ENCODE measurements at places on chromosomes 7 and 10. TPM values are rescaled to one million over a fixed set of nuclear protein-coding genes. Genes with fewer than 3 reads are reported as not detected.
A peak's percentile ranks its signal among the peaks of the same experiment; 100 is the strongest.

- no peak for DNase-seq
Measured at GRCh38 chr10:24802378-24802777, 78.7 kb upstream of the ARHGAP21 start.

- peak; percentile 53 for DNase-seq
Measured at GRCh38 chr10:85786401-85786899, 580.1 kb downstream of the GRID1 start.

- DNase-seq = no peak
Measured at GRCh38 chr10:133039803-133040165, 47.9 kb upstream of the ADGRA1 start.

DNA sequence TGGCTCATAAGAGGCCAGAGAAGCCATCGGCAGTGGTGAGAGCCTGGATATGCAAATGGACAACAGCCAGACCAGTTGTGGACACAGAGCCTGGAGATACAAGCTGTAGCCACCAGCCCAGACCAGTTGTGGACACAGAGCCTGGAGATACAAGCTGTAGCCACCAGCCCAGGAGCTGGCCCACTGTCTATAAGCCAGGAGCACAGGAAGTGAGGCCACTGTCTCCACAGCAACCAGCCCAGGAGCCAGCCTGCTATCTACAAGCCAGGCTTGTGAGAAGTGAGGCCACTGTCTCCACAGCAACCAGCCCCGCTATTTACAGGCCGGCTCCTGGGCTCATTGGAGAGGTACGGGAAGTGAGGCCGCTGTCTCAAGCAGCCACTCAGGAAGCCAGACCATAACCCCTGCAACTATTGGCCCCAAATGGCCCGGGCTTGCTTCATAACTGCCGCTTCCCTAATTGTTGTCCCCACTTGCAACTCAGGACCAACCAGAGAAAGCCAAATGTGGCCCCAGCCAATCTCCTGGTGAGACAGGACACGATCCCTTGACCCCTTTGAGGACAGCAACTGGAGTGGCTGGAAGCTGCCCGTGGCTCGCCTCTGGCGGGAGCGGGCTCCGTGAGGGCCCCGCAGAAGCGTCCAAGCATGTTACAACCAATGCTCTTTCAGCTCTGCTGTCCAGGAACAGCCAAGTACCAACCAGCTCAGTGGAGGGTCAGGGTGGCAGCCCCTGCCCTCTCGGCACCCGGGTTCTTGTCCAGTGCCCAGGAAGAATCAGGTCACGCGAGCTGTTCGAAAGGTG lies 44.1 kb upstream of the CNPY1 start:
- DNase-seq = peak; percentile 34

- no peak for DNase-seq
Measured at GRCh38 chr7:26532471-26532870, 240.8 kb downstream of the SNX10 start.

- no peak for DNase-seq
Measured at GRCh38 chr7:22972207-22972606, 41.7 kb downstream of the HYCC1 start.

GRCh38 chr10:6678211-6678803 lies 98.2 kb upstream of the PRKCQ start:
- DNase-seq = peak; percentile 33

DNA sequence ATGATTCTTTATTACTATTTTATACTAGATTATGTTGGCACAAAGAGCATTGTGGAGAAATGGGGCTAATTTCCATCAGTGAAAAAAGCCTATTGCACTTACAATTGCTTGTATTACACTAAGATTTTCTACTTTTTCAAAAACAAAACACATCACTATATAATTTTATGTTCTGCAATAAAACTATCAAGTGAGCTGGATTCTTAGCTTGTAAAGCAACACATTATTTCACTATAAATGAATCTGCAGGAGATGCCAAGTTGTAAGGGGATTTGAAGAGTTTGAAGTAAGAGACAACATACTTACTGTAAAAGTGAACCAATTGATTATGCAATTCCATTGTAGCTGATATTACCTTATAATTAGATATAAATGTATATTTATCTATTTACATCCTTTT lies 333.3 kb upstream of the SEMA3D start:
- DNase-seq = no peak

GRCh38 chr10:110223298-110223925 lies 16.0 kb downstream of the MXI1 start:
- no peak for DNase-seq

- no peak for DNase-seq
Measured at GRCh38 chr7:140501966-140502365, 22.7 kb upstream of the MKRN1 start.

GRCh38 chr10:60798031-60798430 lies 19.8 kb downstream of the CDK1 start:
- DNase-seq = no peak

GRCh38 chr7:140562926-140563481 lies 77.6 kb downstream of the DENND2A start:
- no peak for DNase-seq

DNA sequence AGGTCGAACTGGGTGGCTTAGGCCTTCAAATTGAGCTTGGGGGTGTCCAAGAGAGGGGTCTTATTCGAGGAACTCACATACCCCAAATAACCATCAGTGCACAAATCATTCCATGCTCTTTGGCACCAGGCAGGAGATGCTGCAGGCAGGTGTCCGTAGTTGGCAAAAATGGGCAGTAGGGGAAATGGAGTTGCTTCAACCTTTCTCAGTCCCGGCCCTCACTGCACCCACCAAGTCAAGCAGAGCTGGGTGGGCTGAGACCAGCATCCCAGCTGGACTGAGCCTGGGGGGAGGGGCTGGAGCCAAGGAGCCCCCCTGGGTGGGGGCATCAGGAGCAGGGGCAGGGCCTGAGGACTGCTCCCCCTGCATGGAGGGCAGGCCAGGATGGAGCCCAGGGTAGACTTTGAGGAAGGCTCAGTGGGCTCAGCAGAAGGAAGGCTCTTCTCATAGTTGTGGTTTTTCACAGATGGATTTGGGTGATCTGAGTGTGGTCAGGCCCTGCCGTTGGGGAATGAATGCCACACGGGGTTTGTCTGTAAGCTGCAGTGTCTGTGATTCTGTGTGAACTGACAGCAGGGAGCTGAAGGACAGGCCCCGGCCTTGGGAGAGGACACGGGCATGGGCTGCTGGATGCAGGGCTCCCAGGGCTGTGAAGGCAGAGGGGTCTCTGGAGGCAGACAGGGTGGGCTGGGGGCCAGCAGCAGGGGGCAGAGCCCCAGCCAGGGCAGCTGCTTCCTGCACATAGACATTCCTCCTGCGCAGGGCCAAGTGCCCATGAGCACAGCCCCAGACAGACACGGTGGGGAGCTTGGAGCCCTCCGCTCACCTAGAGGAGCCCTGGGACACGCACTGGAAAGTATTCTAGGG lies 144.5 kb downstream of the ADCY1 start:
- no peak for DNase-seq

- no peak for DNase-seq
Measured at GRCh38 chr10:33569702-33570101, 235.2 kb upstream of the NRP1 start.

DNA sequence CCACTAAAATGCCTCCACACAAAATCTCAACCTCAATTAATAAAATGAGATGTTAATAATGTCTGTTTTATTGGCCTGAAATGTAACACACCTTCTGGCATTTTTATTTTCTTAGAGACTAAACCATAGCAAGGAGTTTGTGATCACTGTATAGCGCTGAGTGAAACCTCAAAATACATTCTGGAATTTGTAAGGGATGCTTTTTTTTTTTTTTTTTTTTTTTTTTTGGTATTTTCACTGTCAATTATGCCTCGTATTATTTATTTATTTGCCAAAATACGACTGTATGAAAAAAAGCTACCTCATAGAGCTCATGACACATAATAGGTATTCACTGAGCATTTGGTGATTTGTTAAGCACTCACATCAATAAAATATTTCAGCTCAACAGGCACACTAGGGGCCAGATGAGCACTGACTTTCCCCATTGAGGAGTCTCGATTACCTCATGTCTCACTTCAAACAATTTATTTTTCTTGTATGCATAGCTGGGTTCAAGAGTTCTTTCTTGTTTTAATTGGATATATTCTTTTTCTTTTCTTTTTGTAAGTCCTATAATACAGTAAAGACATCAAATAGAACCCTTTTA lies 36.5 kb downstream of the SEMA3C start:
- DNase-seq = no peak

DNA sequence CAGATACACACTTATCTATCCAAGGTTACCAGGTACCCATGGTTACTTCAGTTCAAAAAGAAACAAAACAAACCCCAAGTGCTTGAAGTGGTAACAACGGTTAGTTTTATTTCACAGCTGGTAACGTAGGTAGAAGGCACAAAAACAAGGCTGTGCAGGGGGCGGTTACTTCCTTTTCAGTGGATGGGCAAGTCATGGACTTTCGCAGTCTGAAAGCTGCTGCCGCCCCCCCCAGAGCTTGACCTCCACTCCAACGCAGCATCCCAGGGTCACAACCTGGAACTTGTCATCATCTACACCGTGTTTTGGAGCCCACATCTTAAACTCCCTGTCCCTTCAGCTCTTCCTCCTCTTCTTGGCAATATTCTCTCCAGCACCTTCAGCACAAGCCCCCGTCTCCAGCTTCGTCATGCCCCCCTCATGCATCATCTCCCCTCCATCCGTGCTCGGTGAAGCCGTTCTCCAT lies 181.2 kb upstream of the ITGB1 start:
- no peak for DNase-seq

DNA sequence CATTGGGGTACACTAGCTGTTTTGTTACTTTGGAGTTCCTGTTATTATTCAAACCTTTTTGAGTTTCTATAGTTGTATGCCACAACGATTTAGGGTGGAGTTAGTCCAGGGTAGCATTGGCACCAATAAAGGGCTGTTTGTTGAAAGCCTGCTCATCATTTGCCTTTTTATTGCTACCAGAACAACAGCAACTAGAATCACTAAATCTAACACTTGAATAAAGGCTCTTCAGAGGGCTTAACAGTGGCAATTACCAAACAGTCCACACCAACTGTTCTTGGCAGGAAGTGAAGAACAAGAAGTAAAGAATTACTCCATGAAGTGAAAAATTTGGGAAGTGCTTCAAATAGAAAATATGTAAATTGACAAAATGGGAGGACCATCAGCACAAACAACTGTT lies 621.4 kb downstream of the PHTF2 start:
- no peak for DNase-seq

DNA sequence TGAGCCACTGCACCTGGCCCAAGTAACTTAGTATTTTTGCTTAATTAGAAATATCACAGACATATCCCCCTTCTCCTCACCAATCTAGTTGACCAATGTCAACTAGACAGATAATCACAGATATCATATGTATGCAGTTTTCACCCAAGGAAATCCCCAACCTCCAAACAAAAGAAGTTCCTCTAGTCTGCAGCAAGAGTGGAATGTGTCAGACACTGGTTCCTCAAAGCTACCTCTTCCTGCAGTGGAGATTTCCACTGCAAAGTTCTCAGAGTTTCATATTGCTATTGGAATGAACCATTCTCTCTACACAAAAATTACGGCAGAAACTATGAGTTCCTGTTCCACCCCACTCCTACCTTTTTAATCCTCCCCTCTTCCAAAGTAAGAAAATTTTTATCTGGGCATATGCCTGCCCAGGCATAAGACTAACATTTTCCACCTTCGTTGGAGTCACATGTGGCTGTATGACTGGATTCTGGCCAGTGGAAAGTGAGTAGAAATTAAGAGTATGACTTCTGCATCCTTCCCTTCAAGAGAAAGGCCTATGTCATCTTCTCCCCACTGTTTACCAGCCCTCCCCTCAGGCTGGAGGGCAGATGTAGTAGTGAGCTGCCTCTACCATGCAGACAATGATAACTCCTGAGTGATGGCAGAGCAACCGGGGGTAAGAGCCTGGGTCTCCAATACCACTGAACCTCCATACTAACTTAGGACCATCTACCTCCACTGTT lies 103.0 kb downstream of the MYOF start:
- no peak for DNase-seq

- DNase-seq = no peak
Measured at GRCh38 chr10:2244471-2244870, 507.1 kb upstream of the ADARB2 start.

DNA sequence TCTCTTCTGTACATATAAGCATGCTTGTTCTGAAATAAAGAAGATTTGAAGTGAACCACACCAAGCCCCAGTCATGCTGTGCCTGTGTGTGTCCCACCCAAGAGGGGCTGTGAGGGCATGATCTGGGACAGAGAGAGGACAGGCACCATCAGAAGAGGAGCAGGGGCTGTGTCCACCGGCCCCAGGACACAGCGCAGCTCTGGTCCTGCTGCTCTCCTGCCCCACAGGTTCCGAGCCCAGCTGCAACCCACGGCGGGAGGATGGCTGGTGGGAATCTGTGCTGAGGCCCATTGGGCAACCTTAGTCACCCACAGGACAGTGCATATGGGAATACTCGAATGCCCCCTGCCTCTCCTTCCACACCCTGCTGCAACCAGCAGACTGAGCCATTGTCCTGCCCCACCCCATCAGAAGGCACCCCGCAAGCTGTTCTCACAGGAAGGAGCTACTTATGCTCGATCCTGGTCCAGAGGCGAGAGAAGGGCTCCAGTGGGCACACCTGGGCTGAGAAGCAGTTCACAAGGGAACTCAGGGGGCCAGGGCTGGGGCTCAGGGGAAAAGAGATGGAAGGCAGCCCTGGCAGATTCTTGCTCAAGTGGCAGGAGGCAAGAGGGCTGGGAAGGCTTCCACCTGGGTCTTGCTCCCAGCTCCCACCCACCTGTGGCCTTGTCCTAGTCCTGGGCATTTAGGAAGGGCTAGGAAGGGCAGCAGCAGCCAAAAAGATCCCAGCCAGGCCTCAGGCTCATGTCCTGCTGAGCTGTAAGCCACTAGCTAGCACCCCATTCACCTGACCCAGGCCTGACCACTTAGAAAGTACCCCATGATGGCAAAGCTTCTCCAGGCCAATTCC lies 31.9 kb downstream of the LDB3 start:
- peak; percentile 26 for DNase-seq

- no peak for DNase-seq
Measured at GRCh38 chr10:72819053-72819452, 74.5 kb upstream of the OIT3 start.

- no peak for DNase-seq
Measured at GRCh38 chr10:48550071-48550691, 54.7 kb downstream of the ARHGAP22 start.

DNA sequence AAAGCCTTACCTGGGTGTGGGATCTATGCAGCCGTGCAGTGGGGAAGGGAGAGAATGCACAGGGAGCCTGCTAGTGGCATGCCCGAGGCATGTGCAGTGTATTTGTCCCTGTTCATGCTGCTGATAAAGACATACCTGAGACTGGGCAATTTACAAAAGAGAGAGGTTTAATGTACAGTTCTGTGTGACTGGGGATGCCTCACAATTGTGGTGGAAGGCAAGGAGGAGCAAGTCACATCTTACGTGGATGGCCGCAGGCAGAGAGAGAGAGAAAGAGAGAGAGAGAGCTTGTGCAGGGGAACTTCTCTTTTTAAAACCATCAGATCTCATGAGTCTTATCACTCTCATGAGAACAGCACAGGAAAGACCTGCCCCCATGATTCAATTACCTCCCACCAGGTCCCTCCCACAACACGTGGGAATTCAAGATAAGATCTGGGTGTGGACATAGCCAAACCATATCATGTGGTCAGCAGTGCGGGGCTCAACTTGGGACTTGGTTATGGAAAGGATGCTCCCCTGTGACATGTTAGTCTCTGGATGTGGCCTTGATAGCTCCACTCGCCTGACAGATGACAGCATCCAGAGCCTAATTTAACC lies 128.9 kb downstream of the DOCK1 start:
- DNase-seq = no peak

The AGR3 gene
- not detected for total RNA-seq

The ASL gene
- total RNA-seq = 10.2 TPM

The ABCB1 gene
- total RNA-seq = 3.0 TPM

The TBXAS1 gene
- total RNA-seq = 9.1 TPM

The IFIT2 gene
- total RNA-seq = 5.5 TPM
